ENCODE measurements at places on chromosomes 6 and 20.

GRCh38 chr20:3545401-3545925 is 74.6 kb downstream of the ATRN start:
- DNase-seq, result no peak

DNA sequence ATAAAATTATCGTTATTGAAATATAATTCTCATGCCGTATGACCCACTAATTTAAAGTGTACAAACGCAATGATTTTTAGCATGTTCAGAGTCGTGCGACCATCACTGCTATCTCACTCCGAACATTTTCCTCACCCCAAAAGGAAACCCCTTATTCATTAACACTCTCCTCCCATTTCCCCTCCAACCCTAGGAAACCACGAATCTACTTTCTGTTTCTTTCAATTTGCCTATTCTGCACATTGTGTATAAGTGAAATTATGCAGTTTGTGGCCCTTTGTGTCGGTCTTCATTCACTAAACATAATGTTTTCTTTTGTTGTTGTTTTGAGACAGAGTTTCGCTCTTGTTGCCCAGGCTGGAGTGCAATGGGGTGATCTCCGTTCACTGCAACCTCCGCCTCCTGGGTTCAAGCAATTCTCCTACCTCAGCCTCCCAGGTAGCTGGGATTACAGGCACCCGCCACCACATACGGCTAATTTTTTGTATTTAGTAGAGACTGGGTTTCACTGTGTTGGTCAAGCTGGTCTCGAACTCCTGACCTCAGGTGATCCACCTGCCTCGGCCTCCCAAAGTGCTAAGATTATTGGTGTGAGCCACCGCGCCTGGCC is 99.7 kb upstream of the ZNF217 start:
- DNase-seq, result no peak

GRCh38 chr6:169590376-169590939 is 111.4 kb downstream of the WDR27 start:
- DNase-seq, result no peak

GRCh38 chr20:41046716-41047115 is 18.1 kb downstream of the TOP1 start:
- no peak for DNase-seq

- DNase-seq, result no peak
Observed at GRCh38 chr20:3871550-3872265, 17.5 kb upstream of the PANK2 start.

DNA sequence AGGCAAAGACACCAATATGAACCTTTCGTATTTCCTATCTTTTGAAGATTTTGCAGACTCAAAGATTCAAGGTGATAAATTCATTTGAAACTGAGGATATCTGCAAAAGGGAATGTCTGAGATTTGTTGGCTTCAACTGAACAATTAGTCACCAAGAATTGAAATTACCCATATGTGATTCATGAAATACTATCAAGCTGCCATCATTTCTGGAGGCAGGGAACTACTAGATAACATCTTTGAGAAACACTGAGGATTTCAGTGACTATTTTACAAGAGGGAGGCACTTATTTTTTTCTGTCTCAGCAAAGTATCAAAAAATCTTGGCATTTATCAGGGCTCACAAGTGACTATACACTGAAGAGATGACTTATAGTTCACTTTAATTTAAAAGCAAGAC is 39.8 kb upstream of the MMS22L start:
- DNase-seq, result peak; percentile 1

DNA sequence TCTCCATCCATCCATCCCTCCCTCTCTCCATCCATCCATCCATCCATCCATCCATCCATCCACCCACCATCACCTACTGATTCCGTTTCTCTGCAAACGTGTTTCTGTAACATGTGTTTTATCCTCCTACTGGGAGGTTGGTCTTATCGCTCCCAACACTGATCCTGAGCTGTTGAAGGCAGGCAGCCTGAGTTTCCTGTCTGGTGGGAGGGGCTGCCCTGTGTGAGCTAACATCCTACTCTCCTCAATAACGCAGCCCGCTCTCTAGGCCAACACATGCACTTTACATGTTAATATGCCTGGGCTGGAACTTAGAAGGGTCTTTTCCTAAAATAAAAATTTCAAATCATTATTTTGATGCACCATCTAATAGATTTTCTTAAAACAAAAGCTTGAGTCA is 126.5 kb downstream of the WDR27 start:
- no peak for DNase-seq

GRCh38 chr6:126945812-126946360 is 172.6 kb upstream of the RSPO3 start:
- no peak for DNase-seq

DNA sequence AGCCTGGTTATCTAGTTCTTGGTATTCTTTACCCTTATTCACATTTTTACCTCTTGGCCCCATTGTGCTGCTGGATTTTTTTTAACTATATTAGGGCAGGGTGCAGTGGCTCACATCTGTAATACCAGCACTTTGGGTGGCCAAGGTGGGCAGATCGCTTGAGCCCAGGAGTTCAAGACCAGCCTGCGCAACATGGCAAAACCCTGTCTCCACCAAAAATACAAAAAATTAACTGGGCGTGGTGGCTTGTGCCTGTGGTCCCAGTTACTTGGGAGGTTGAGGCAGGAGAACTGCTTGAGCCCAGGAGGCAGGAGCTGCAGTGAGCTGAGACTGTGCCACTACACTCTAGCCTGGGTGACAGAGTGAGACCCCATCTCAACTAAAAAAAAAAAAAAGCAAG is 12.2 kb upstream of the TAF8 start:
- no peak for DNase-seq

GRCh38 chr20:45933266-45934045 is 1.0 kb upstream of the PCIF1 start:
- DNase-seq, result no peak

DNA sequence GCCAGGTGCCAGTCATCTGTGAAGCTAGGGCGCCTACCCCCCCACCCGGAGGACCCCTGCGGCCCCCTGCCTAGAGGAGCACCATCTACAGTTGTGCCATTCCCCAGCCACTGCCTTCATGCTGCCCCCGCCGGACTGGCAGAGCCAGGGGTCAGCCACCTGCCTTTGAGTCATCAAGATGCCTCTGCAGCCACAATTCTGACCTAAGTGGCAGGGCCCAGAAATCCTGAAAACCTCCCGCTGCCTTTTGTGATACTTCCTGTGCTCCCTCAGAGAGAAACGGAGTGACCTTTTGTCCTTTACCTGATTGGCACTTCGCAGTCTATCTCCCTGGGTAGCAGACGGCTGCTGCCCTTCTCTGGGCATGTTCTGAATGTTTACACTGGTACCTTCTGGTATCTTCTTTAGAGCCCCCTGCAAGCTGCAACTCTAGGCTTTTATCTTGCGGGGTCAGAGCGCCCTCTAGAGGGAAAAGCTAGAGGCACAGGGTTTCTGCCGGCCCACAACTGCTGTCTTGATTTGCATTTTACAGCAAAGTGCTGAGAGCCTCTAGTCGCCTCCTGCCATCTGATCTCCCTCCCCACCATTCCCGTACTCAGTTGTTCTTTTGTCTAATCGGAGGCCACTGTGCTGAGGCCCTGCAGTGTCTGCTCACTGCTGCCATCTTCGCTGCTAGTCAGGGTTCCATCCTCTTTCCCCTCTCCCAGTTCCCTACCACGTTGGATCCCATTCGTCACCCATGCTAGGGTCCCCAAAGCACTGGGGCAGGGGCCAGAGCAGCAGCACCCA is 26.9 kb downstream of the SPATA2 start:
- DNase-seq, result no peak

GRCh38 chr6:39899554-39900295 is 34.5 kb downstream of the MOCS1 start:
- DNase-seq, result no peak

GRCh38 chr6:138652824-138653223 is 120.7 kb upstream of the CCDC28A start:
- no peak for DNase-seq

DNA sequence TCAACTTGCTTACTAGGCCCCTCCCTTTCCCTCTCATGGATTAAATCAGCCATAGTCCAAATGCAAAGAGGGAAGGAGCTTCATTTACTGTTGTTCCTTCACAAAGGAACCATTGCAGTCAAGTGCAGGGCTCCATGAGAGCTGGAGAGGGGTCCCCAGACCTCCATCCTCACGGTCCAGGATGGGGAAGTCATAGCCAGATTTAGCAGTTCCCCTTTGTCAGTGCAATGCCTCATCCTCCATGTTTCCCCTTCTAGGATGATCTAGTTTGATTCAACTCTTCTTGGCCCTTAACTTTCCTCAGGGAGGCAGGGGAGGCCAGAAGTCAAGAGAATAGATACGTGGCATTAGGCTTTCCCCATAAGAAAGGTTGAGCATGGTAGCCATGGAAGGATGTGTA is 66.5 kb upstream of the FUCA2 start:
- no peak for DNase-seq

DNA sequence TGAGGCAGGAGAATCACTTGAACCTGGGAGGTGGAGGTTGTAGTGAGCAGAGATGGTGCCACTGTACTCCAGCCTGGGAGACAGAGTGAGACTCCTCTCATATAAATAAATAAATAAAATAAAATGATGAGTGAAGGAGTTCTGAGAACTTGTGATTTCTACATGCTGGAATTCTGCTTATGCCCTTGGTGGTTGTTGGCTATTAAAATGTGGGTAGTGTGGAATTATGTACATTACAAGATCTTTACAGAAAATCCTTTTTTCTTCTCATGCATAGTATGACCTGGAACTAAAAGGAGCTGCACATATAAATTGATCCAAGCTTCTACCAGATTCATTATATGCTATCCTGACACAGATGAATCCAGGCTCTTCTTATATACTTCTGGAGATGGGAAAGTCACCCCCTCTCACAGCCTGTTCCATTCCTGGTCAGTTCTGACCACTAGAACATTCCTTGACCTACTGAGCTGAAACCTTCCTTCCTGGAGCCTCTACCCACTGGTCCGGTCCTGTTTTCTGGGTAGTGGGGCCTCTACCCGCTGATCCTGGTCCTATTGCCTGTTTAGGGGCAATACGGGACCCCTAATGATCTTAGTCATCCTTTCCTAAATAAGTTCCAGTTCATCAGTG is 37.7 kb upstream of the TAF8 start:
- no peak for DNase-seq

- DNase-seq, result no peak
Observed at GRCh38 chr6:136677344-136677743, 114.9 kb downstream of the MAP3K5 start.

GRCh38 chr20:13313201-13313600 is 92.1 kb downstream of the ISM1 start:
- DNase-seq, result no peak

DNA sequence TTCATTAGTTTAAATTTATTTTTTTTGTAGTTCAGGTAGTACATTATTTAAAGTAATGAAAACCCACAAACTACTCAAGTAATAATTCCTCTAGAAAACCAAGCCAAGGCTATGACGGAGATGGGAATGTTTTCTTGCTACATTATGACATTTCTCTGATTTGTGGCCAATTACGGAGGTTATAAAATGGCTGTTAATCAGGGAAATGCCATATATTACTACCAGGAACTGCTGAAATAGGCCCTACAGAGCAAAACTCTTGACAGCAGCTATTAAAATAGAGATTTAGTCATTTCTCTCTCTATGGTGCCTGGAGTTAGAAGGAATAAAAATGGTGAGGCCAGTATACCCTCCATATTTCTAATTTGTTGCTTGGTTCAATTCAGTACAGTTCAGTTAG is 280.0 kb downstream of the ARHGAP18 start:
- DNase-seq, result no peak

DNA sequence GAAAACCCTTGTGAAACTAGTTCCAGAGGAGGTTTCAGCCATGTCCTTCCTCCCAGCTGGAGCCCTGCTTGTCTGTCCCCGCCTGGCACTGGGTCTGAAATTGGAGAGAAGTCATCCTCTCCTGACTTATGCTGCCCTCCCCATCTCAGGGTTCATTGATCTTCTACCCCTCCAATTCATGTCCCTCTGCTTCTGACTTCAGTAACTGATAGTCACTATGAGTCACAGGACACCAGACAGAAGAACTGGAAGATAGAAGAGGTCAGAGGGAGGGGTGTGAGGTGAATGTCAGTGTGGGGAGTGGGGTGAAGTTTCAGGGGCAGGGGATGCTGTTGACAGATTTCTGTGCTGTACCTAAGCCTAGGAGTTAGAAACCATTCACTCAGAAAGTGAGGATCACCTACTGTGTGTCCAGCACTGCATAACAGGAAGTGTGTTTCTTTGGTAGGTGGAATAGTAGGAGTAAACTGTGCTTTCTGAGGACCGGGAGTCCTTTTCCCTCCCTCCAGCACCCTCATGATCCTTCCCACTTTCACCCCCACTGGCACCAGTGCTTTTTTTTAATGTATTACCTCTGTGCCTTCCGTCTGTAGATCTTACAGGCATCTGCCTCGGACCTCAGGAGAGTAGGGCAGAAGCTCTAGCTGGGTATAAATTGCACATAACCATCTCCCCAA is 627 bp upstream of the RPP21 start:
- DNase-seq, result no peak

- DNase-seq, result no peak
Observed at GRCh38 chr6:131581523-131581922, 8.5 kb downstream of the ARG1 start.

DNA sequence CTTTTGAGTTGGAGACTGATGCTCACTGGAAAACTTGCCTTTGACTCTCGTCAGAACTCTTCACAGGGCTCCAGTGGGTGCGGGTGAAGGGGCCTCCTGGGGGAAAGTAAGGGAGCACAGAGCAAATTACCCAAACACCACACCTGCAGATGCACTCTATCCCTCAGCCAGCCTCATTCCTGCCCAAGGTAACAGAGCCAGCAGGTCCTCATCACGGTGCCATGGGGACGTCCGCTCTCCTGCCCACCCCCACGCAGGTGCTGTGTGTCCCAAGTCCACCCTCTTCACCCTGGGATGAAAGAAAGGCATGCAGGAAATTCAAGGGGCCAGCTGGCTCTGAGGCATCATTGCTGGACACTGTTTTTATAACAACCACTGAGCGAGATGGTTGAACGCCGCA is 269.0 kb downstream of the SMOC2 start:
- DNase-seq, result no peak

DNA sequence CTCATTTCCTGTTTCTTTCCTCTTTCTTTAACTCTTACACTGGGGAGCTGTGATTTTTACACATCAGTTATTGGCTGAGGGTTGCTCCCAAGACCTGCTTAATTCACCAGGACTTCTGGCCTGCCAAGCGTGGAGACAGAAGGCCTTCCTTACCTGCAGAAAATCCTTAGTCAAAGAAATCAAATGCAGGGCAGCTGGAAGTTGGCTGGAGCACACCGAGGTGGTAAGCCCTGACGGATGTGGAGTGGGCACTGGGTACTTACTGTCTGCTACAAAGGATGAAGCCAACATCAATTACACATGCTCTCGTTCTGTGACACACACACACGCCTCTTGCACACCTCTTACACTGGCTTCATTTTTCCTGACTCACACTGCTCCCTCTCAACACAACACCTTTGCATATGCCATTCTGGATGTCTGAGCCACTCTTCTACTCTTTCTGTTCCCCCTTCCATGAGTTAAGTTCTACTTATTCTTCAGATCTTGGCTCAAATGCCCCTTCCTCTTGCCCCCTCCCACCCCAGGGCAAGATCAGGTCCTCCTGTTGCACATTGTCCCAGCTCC is 61.6 kb downstream of the TTI1 start:
- DNase-seq, result no peak

Measured in skeletal muscle cell (primary cell).